ENCODE measurements at places on chromosomes 3 and 15.

GRCh38 chr3:172201136-172201869 lies 161.9 kb downstream of the FNDC3B start:
- no peak for DNase-seq

DNA sequence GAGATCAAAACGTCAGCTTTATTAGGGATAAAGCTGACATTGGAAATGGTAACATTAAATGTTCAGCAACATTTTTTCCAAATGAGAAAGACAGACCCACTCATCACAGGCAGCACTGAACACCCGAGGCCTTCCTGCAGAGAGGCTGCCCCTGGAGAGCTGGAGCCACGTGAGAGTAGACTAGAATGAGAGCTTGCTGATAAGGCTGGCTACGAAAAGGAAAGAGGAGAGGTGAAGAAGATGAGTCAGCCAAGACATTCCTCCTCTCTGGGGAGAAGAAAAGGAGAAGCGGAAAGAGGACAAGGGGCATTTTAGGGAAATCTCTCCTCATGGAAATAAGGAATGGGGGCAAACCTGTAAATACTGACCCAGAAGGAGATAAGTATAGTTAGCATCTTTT lies 7.3 kb downstream of the CYP19A1 start:
- no peak for DNase-seq

- no peak for DNase-seq
Measured at GRCh38 chr15:35992791-35993190, 446.8 kb upstream of the DPH6 start.

- DNase-seq, result no peak
Measured at GRCh38 chr3:126132751-126133511, 47.5 kb downstream of the ALDH1L1 start.

DNA sequence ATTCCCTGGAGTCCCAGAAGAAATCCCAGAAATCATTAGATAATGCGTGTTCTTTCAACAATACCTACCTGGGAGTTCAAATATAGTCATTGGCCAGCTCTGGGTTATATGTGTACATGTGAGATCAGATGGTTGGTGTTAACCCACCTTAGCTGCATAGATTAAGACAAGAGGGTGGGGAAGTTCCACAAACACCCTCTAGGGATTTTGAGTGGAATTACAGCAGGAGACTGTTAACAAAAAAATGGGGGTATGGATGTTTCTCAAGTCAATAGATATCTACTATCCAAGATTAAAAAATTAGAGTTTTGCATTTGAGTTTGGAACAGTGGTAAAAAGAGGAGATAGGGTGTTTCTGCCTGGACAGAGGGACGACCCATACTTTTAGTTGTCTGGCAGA lies 282.5 kb upstream of the CNTN3 start:
- no peak for DNase-seq

DNA sequence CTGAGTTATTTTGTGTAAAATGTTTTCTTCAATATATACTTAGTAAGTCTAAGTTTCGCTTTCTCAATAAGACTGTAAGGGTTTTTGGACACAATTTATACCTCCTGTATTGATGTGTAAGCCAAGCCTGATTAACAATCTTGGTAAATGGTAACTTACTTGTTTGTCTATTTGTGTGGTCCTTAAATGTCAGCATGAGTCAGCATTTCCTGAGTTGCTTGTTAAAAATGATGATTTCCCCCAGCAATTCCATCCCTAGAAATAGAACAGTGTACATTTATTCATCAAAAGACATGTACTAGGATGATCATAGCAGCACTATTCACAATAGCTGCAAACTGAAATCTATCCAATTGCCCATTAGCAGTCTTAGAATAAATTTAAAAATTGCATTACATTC lies 53.4 kb upstream of the LRIG1 start:
- DNase-seq, result no peak

DNA sequence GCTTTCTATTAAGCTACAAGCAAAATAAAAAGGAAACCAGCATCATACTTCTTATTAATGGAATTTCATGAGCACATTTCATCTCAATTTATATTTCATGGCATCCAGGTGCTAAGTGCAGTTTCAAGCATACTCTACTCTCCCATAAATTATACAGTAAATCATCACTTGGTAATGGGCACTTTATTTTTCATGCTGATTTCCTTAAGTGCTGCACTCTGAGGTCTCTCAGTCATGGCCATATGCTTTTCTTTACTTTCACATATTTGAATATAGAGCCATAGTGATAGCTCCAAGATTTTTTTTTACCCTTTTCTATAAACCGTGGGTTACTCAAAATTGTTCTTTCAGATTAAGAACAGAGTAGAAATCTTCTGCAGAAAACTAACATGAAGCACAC lies 1505.7 kb upstream of the CADM2 start:
- DNase-seq, result no peak

- DNase-seq, result no peak
Measured at GRCh38 chr3:48467110-48467454, 20.5 kb downstream of the ATRIP start.
